ENCODE measurements at places on chromosomes 6 and 20. TPM values are rescaled to one million over a fixed set of nuclear protein-coding genes. Genes with fewer than 3 reads are reported as not detected.
A peak's percentile ranks its signal among the peaks of the same experiment; 100 is the strongest.

- H3K27ac ChIP-seq, result no peak overlapping the region
- no peaks in the 10 kb centered on the region for H3K36me3 ChIP-seq
- no peak overlapping the region for H3K4me3 ChIP-seq
- H3K4me1 ChIP-seq, result peaks cover 11% of the 10 kb centered on the region
- H3K27me3 ChIP-seq, result no peaks in the 10 kb centered on the region
- DNase-seq, result no peak
Observed at GRCh38 chr6:21730533-21730932, 137.0 kb downstream of the SOX4 start.

DNA sequence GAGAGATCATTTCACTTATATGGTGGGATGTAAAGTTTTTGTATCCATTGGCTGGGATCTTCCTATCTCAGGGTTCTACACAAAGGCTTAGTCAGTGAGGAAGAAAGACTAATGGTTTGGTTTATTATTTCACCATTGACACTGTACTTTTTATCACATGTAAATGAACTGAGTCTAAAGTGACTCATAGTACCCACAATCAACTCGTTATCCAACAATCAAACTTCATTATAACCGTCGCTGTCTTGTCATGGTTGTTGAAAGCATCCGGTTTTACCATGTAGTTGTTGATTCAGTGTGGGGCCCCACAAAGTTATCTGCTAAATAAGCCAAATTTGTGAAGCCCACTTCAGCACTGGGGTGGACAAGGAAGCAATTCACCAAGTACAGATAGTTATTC, 55.8 kb upstream of the MTRF1L start:
- no peaks in the 10 kb centered on the region for H3K36me3 ChIP-seq
- no peaks in the 10 kb centered on the region for H3K27me3 ChIP-seq
- H3K4me1 ChIP-seq, result no peaks in the 10 kb centered on the region
- DNase-seq, result no peak
- no peak overlapping the region for H3K27ac ChIP-seq

GRCh38 chr6:41153451-41153850, 696 bp downstream of the TREML1 start:
- no peaks in the 10 kb centered on the region for H3K36me3 ChIP-seq
- peaks cover 4% of the 10 kb centered on the region for H3K27me3 ChIP-seq
- DNase-seq, result no peak
- H3K4me3 ChIP-seq, result no peak overlapping the region
- H3K4me1 ChIP-seq, result no peaks in the 10 kb centered on the region

- H3K4me1 ChIP-seq, result no peaks in the 10 kb centered on the region
- no peak overlapping the region for H3K4me3 ChIP-seq
Observed at GRCh38 chr6:2403546-2403945, 158.1 kb upstream of the GMDS start.

DNA sequence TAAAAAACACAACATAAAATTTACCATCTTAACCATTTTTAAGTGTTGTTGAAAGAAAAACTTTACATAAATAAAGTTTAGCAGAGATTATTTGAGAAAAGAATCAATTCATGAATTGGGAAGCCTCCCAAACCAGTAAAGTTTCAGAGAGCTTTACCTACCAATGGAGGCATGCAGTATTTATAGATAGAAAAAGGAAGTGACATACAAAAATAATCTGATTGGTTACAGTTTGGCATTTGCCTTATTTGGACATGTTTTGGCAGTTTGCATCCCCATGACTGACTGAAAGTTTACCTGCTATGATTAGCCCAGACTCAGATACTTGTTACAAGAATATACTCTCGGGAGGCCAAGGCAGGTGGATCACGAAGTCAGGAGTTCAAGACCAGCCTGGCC, 3.7 kb upstream of the CMTR1 start:
- DNase-seq, result no peak
- H3K27me3 ChIP-seq, result no peaks in the 10 kb centered on the region
- H3K4me3 ChIP-seq, result no peak overlapping the region
- no peak overlapping the region for H3K27ac ChIP-seq

- no peak for DNase-seq
- H3K4me1 ChIP-seq, result peaks cover 5% of the 10 kb centered on the region
Observed at GRCh38 chr6:116030770-116031169, 29.9 kb downstream of the FRK start.

DNA sequence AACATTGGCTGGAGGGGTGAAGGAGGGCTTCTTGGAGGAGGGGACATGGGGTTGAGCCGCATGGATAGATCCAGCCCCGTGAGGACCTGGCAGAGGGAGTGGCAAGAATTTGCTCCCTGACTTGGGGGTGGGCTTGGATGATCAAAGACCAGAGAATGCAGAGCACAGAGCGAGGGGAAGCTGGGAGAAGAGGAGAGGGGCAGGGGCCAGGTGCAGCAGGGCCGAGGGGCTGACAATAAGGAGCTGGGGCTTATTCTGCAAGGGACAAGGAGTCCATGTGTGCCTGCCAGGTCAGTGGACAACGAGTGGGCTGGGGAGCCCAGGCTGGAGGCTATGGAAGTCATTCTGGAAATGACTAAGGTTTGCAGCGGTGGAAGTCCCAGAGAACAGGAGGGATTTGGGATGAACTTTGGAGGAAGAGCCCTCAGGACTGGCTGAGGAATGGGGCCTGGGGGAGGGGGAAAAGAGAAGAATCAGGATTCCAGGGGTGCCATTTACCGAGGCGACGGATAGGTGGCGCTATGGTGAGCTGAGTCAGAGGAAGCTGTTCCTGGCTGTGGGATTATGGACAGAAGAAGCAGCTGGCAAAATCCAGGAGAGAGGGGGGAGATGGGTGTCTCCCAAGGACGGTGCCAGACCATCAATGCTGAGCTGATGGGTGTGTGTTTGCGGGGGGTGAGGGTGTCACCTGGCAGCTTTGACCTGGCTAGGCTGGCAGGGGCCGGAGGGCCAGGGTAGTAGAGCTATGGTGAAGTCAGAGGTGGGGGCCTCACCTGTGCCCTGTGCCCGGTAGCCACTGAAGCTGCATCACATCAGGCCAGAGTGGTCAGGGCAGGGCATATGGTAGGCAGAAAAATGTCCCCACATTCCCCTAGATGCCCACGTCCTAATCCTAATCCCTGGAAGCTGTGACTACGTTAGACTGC, 7.8 kb downstream of the KCNG1 start:
- no peak overlapping the region for H3K27ac ChIP-seq
- H3K27me3 ChIP-seq, result peaks cover 22% of the 10 kb centered on the region
- H3K36me3 ChIP-seq, result no peaks in the 10 kb centered on the region
- no peak overlapping the region for H3K4me3 ChIP-seq
- H3K4me1 ChIP-seq, result no peaks in the 10 kb centered on the region

DNA sequence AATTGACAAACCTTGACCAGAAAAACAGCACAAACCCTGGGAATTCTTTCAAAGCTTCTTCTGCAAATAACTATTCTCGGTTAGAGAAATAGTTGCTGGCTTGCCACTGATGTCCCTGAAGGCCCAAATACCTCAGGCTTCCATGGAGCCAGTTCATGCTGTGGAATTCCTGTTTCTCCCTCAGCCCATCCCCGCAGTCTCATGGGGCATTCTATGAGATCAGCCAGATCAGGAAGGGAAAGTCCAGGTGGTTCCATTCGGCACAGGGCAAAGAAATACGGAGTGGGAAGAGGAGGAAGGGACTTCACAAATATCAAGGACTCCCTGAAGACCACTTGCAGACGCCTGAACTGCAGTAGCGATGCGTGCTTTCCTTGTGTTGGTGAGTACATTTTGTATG, 63.3 kb downstream of the MYLK4 start:
- no peaks in the 10 kb centered on the region for H3K27me3 ChIP-seq
- H3K27ac ChIP-seq, result no peak overlapping the region
- DNase-seq, result no peak
- H3K4me3 ChIP-seq, result no peak overlapping the region

- H3K27me3 ChIP-seq, result peaks cover 30% of the 10 kb centered on the region
- no peak overlapping the region for H3K27ac ChIP-seq
- no peak for DNase-seq
- no peaks in the 10 kb centered on the region for H3K36me3 ChIP-seq
- no peak overlapping the region for H3K4me3 ChIP-seq
Observed at GRCh38 chr20:63394069-63394919, 33.1 kb upstream of the CHRNA4 start.

GRCh38 chr6:133160536-133160935, 80.6 kb upstream of the EYA4 start:
- H3K27ac ChIP-seq, result no peak overlapping the region
- H3K4me3 ChIP-seq, result no peak overlapping the region
- DNase-seq, result no peak
- H3K27me3 ChIP-seq, result no peaks in the 10 kb centered on the region

DNA sequence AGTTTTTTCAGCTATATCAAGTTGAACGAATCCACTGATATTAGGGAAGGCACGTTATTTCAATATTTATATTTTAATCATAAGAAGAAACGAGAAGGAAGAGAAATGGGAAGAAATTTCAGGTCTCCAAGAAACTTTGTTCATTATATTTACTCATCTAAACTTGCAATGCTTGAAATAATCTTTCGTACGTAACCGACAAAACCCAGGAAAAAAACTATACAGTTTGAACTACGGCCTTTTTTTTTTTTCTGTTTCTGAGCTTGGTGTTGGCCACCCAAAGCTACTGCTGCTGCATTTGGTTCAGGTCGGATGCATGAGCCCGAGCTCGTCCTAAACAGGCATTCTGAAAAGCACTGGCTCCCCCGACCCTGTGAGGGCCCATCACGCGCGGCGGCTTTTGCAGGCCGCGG, 548 bp downstream of the PERP start:
- no peaks in the 10 kb centered on the region for H3K36me3 ChIP-seq
- no peaks in the 10 kb centered on the region for H3K4me1 ChIP-seq
- no peak for DNase-seq
- H3K4me3 ChIP-seq, result peak overlapping the region; percentile 62
- H3K27ac ChIP-seq, result peak overlapping the region; percentile 82

GRCh38 chr6:5746053-5746758, 260.5 kb downstream of the NRN1 start:
- no peaks in the 10 kb centered on the region for H3K36me3 ChIP-seq
- no peaks in the 10 kb centered on the region for H3K4me1 ChIP-seq
- no peak for DNase-seq
- no peak overlapping the region for H3K4me3 ChIP-seq
- H3K27ac ChIP-seq, result no peak overlapping the region
- no peaks in the 10 kb centered on the region for H3K27me3 ChIP-seq

DNA sequence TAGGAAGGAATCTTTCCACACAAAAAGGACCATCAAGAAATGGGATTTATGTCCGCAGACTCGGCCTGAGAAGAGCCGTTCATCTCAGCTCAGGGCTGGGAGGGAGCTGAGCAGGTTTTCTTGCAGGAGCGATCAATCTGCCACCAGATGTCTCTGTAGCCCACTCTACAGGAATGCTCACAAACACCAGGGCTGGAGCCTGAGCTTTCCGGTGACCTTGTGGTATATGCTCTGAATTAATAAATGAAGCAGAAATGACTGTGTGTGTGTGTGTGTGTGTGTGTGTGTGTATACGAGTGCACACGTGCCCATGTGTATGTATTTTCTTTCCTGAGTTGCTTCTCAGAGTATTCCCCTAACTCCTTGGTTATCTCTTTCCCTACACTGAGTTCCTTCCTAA, 12.0 kb downstream of the CD83 start:
- H3K27ac ChIP-seq, result no peak overlapping the region
- DNase-seq, result no peak
- peaks cover 35% of the 10 kb centered on the region for H3K36me3 ChIP-seq
- H3K4me3 ChIP-seq, result no peak overlapping the region
- peaks cover 21% of the 10 kb centered on the region for H3K4me1 ChIP-seq
- no peaks in the 10 kb centered on the region for H3K27me3 ChIP-seq

DNA sequence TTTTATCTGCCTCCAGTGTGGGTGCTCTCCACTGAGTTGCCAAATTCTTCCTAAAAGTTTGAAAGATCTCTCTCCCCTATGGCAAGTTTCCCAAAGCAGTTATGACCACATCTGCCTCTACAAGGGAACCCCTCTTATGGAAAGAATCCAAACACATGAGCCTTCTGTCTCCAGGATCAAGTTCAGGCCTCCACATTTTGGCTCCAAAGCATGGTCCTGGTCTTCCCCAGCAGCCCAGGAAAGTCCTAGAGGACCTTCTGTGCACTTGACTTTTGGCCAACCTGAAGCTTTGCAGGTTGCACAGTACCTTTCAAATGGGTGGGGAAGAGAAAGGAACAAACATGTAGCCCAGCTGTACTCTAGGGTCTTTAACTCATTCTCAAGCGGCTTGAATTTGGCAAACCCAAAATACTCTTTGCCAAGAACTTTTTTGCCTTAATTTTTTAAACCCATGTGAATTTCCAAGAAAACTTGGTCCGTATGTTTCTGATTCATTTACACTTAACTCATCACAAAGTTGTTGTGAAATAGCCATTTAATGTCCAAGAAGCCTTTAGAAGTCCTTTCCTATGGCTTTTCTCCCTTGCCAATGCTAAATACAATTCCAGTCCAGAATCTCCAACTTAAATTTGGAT, 240.1 kb upstream of the TBX18 start:
- no peaks in the 10 kb centered on the region for H3K4me1 ChIP-seq
- DNase-seq, result no peak
- no peaks in the 10 kb centered on the region for H3K36me3 ChIP-seq
- H3K4me3 ChIP-seq, result no peak overlapping the region
- no peak overlapping the region for H3K27ac ChIP-seq

- H3K27me3 ChIP-seq, result no peaks in the 10 kb centered on the region
- H3K36me3 ChIP-seq, result no peaks in the 10 kb centered on the region
- no peaks in the 10 kb centered on the region for H3K4me1 ChIP-seq
- H3K27ac ChIP-seq, result no peak overlapping the region
- no peak overlapping the region for H3K4me3 ChIP-seq
- DNase-seq, result no peak
Observed at GRCh38 chr6:66964216-66964615, 1257.2 kb upstream of the EYS start.

GRCh38 chr6:12265296-12265695, 24.9 kb upstream of the EDN1 start:
- DNase-seq, result no peak
- H3K27ac ChIP-seq, result peak overlapping the region; percentile 5
- no peak overlapping the region for H3K4me3 ChIP-seq
- no peaks in the 10 kb centered on the region for H3K27me3 ChIP-seq
- H3K4me1 ChIP-seq, result no peaks in the 10 kb centered on the region

HMGCLL1 gene
- 4.3 TPM for total RNA-seq

CENPW gene
- total RNA-seq, result 7.1 TPM

RIPOR3 gene
- 11.0 TPM for total RNA-seq
